ENCODE measurements at places on chromosomes 7 and 10. TPM values are rescaled to one million over a fixed set of nuclear protein-coding genes. Genes with fewer than 3 reads are reported as not detected.

GRCh38 chr7:128917122-128917521, 6.6 kb upstream of the KCP start:
- no peak for DNase-seq

- no peak for DNase-seq
These were observed 76.4 kb upstream of the CELF2 start for GRCh38 chr10:10941127-10941730.

GRCh38 chr7:24408798-24409430, 124.9 kb downstream of the NPY start:
- no peak for DNase-seq

Gene OPN4
- 0.32 TPM for total RNA-seq

Gene NT5C3A
- 21.4 TPM for total RNA-seq

Gene SLIT1
- total RNA-seq, result 0.42 TPM

Gene LBX1
- not detected for total RNA-seq

All from esophagus muscularis mucosa (tissue), 4 donors.